Heart right ventricle (tissue), 16 donors: ENCODE measurements at places on chromosomes 4 and X.

DNA sequence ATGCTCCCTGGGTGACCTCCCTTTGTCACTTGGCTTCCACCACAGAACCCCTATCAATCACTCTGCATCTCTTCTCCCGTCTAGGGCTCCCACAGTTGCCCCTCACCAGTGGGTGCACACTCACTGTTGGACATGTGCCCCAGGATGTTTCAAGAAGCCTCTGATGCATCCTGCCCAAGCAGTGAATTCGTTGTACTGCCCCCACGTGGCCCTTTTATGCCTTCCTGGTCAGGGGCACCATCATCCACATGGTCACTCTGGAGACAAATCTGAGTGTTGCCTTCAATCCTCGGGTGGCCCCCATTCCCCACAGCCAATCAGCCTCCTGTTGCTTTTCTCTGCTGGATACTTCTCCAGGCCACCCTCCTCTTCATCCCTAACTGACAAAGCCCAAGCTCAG, 12.2 kb downstream of the ITIH6 start:
- no peak for DNase-seq

DNA sequence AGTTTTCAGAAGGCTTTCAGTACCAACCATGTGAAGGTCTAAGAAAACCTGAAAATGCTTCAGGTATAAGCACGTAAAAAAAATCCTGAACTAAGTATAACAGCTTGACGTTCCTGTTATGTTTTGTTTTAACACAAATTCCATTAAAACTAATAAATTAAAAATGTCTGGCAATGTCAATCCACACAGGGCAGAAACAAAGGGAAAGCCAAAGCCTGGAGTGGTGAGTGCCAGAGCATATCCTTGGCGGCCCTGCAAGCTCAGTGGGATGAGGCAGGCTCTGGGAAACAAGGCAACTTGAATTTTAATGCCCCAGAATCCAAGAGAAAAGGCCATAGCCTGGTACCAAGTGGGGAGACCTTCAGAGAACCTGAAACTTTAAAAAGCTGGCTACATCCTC, 78.2 kb downstream of the EPHA5 start:
- DNase-seq: no peak

DNA sequence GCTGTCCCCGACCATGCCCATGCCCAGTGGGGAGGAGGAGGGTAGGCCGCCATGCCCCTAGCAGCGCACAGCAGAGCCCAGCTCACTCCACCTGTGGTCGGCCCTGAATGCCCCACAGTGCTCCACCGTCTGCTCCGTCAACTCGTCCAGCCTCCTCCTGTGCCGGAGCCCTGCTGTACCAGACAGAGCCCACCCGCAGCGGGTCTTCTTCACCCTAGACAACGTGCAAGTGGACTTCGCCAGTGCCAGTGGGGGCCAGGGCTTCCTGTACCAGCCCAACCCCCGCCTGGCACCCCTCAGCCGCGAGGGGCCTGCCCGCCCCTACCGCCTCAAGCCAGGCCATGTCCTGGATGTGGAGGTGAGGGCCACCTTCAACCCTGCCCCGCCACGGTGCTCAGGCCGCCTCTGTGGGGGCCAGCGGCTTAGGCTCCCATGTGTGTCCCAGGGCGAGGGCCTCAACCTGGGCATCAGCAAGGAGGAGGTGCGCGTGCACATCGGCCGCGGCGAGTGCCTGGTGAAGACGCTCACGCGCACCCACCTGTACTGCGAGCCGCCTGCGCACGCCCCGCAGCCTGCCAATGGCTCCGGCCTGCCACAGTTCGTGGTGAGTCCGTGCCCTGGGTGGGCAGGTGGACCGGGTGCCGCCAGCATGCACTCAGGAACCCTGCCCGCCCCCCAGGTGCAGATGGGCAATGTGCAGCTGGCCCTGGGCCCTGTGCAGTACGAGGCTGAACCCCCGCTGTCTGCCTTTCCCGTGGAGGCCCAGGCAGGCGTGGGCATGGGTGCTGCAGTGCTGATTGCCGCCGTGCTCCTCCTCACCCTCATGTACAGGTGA, 6.9 kb upstream of the SRPK3 start:
- no peak for DNase-seq

DNA sequence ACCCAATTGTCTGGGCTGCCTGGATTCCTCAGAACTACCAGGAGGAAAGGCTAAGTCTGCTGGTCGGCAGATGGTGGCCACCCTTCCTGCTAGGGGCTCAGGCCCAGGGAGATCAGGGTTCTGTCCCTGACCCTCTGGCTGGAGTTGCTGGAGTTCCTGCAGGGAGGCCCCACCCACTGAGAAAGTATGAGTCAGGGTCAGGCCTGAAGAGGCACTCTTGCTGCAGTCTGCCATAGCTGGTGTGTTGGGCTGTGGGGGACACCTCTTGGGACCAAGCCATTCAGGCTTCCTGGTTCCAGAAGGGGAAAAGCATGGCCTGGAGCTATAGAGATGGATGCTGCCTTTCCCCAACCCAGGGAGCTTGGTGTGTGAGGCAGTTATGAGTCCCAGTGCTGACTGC, 40.4 kb upstream of the PCDH18 start:
- no peak for DNase-seq

DNA sequence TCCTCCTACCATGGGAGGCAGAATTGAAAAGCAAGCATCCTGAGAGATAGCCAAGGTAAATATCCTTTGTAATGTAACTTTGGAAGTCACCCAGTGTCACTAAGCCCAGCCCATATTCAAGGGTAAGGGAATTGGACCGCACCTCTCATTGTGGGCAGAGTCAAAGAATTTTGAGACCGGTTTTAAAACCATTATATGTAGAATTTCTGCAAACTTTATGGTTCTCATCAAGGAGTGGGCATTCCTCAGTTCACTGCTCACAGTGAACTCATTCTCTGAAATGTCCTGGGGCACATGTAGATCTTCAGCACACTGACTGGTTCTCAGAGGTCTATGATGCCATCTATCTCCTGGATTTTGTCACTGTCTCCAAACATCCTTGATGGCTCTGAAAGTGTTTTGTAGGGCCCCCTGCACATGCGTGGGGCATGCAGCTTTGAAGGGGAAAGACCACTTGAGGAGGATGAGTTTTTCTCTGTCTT, 35.3 kb upstream of the CHRNA9 start:
- no peak for DNase-seq

GRCh38 chr4:69697536-69698242, 44.6 kb upstream of the UGT2A1 start:
- DNase-seq: no peak
